IPS-NIHi11 (cell line): ENCODE measurements at places on chromosomes 1 and 21.

- no peak for DNase-seq
These were observed 62.9 kb upstream of the SIM2 start for GRCh38 chr21:36636016-36636415.

DNA sequence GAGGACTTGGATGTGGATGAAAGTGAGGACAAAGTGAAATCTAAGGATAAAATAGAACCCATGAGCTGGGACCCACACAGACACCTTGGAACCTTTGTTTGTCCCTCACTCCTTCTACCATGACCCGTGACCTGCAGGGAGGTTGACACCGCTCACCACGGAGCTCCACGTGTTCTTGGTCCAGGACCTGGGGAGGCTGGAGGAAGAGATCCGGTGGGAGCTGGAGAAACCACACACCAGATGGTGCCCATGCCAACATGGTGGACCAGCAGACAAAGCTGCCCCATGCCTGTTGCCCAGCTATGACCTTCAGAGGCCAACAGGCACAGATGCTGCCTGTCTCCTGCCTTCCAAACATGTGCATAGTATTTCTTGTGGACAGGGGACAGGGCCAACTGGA lies 721.9 kb downstream of the PTPRU start:
- DNase-seq, result no peak

- peak; percentile 74 for DNase-seq
These were observed 199.3 kb upstream of the ZC3H12A start for GRCh38 chr1:37274938-37275631.

- DNase-seq, result no peak
These were observed 199.3 kb downstream of the CAMTA1 start for GRCh38 chr1:6984536-6984935.

DNA sequence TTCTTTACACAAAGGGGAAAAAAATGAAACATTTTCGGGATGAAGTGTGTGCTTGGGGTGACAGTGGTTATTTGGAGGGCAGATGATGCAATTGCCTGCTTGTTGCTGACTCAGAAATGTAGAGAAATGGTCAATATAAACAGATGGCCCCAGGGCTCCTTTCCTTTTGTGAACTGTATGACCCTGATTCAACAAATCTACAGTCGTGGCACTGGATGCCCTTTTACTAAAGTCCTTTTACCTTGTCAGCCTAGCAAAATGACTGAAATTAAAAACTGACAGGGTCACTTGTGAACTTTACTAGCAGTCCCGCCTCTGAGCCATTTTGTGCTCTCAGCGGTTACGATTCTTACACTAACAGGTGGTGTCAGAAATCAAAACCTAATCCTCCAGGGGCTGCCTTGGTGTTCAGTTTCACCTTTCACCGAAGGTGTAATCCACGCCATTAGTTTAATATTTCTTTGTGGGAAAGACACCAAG lies 49.8 kb downstream of the GREM2 start:
- no peak for DNase-seq

DNA sequence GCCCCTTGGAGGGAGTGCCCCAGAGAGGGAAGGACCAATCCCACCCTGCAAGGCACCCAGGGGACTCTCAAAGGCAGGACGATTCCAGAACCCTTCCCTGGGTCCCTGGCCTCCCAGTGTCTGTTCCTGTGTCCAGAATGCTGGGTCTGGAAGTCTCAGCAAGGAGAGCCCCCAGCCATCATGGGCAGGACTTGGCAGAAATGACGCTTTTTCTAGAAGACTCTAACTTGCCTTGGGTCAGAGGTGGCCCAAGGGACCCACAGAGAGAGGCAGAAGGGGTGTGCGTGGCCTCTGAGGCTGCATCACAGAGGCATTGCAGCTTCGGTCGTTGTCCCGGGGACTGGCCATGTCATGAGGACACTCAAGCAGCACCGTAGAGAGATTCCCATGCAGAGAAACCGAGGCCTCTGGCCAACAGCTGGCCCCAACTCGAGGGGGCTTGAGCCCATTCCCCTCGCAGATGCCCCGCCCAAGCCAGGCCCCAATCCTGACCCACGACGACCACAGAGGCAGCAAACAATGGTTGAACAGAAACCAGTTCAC lies 57.8 kb downstream of the WNT9A start:
- DNase-seq, result no peak

DNA sequence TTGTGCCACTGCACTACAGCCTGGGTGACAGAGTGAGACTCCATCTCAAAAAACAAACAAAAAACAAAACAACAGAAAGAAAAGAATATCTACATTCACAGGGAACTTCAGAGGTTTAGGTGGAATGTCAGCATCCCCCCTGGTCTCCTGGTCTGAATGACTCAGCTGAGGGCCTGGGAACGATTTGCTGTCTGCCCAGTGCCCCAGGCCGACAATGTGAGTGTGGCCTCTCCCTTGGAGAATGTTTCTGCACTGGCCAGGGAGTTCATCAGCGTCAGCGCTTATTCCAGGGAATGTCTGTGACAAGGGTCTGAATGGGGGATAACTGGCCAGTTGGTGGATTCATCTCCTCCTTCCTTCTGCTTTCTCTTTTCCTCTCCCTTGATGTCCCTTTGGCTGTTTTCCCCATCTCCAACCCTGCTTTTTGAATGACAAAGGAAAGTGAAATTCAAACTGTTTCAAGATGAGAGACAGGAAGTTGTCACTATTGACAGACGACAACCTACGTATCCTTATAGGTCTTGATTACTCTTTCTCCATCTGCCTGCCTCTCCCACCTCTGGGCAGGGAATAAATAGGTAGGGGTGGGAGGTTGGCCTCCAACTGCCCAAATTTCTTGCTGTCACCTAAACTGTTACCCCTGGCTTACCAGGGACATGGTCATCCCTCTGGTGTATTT lies 213.1 kb downstream of the HHAT start:
- DNase-seq, result peak; percentile 23

- DNase-seq, result no peak
These were observed 21.8 kb upstream of the ADGRB2 start for GRCh38 chr1:31785947-31786290.

GRCh38 chr1:81068726-81069125 lies 732.0 kb upstream of the ADGRL2 start:
- DNase-seq, result no peak

DNA sequence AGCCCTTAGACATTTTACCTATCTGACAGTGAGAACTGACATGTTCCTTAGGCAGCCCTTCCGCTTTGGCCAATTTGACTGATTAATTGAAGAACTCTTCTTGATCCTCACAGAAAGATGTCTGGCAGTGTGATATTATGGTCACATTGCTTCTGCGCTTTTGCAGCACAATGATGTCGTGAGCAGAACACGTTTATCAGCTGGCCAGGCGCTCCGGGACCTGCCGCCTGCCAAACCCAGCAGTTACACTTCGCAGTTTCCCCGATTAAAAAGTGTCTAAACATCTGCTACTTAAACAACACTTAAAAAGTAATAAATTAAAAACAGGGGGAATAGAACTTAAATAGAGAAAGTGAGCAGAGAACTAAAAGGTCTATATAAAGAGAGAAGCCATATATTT lies 103.5 kb upstream of the ETS2 start:
- DNase-seq, result no peak

DNA sequence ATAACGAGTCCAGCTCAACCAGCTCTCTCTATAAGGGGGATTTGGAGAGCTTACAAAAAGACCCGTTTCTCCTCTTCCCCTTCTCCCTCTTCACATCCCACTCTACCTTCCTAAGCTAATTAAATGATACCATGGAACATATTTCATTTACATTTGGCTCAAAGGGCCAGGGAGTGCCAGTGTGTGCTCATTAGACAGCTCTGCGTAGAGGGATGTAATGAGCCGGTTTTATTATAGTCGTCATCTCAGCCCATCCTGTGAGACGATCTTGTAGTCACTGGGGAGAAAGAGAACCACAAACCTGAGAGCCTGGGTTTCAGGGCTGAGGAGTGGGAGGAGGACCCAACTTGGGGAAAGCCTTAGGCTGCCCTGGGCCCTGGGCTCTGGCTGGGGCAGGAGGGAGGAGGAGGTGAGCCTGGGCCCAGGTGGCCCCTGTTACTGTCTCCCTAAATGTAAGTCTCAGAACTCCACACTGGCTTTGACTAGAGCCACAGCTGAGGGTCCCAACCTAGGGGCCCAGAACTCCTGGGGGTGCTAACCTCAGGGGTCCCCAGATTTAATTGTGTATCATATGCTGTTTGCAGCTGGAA lies 354.6 kb downstream of the MATN1 start:
- DNase-seq, result no peak

GRCh38 chr21:41765420-41765821 lies 1.4 kb downstream of the RIPK4 start:
- no peak for DNase-seq

GRCh38 chr1:187648091-187648490 lies 819.3 kb downstream of the PLA2G4A start:
- no peak for DNase-seq

GRCh38 chr1:15489052-15489736 lies 13.3 kb downstream of the CELA2B start:
- DNase-seq, result no peak

DNA sequence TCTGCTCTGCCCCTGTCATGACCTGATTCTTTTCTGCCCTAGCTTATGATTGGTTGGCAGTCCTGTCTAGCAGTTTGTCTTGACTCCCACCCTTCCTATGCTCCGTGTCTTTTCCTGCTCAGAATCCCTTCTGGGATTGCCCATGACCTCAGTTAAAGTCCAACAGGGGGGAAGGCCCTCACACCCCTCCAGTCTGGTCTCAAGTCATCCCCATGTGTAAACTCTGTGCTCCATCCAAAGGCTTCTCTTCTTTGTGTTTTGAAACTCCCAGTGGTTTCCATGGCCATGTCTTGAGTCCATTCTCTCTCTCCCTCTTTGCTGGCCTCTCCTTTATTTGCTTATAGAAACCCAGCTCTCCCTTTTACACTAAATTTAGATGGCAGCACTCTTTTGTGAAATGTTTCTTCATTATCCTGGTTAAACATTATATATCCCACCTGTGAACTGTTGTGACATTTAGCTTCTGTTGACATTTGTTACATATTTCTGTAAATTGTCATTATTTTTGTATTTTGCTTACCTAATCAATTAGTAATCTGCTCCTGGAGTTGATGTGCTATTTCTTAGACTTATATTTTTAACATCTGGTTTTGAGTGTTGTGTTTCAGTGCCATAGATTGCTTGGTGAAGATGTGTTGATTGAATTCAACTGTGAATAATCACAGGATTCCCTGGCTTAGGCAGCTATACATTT lies 48.9 kb upstream of the GCLM start:
- no peak for DNase-seq

GRCh38 chr1:78668427-78668826 lies 18.8 kb downstream of the IFI44 start:
- DNase-seq, result no peak

DNA sequence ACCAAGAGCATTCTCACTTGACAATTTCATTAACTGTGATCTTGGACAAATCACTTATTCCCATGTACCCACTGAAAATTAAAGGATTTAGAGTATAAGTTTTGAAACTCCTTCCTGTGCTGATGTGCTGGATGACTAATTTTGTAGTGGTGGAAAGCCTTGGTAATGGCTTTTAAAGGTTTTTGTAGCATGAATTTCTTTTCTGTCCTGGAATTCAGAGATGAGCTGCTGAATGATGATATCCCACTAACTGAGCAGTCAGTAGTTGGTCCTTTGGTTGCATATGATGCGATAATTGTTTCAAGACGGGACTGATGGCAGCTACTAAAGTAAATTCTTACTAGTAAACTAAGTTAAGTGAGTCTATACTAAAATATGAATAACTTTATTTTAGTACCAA lies 5.2 kb downstream of the RPL5 start:
- DNase-seq, result no peak

GRCh38 chr1:96145492-96145891 lies 576.1 kb upstream of the PTBP2 start:
- no peak for DNase-seq

DNA sequence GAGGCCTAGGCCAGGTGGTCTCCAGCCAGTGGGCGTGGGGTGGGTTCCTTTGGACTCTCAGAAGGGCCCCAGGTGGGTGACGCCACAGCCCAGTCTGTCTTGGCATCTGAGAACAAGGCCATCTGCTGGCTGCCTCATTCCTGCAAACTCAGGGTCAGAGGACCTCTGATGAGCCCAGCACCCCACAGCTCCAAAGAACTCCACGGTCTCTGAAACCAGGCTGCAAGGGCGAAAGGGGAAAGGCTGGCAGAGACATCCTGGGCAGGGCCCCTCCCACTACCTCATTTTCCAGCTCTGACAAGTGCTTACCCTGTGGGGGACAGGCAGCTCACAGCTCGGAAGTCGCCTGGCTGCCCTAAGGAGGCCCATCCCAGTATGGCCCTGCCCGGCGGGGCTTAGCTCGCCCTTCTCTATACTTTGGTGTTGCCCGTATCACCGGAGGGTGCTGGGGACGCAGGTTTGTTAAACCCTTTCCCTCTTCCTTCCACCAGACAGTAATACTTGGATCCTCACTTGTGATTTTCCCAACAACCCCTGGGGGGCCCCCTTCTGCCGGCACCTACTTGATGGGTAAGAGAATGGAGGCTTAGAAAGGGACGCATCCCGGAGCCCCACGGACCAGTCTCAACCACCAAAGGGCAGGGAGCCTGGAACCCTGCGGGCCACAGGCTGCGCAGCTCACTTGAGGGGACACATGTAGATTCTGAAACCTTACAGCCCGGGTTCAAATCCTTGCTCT lies 10.9 kb upstream of the EDN2 start:
- peak; percentile 52 for DNase-seq

DNA sequence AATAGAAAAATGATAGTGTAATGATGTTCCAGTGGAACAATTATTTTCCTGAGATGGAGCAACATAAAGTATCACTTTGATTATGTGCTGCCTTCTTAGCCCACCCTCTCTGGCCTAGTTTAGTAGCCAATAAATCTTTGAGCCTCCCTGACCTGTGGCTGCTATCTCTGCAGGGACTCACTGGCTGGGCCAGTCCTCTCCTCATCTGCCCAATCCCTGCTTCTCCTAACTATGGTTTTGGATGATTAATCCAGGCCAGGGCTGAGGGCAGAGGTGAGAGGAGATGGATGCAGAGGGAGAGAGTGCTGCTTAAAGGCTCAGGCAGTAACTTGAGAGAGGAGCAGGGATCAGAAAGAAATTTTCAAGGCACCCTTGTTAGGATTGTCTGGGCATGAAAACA lies 89.0 kb upstream of the CD34 start:
- DNase-seq, result no peak

- peak; percentile 3 for DNase-seq
These were observed 684 bp downstream of the LTN1 start for GRCh38 chr21:28991861-28992525.

DNA sequence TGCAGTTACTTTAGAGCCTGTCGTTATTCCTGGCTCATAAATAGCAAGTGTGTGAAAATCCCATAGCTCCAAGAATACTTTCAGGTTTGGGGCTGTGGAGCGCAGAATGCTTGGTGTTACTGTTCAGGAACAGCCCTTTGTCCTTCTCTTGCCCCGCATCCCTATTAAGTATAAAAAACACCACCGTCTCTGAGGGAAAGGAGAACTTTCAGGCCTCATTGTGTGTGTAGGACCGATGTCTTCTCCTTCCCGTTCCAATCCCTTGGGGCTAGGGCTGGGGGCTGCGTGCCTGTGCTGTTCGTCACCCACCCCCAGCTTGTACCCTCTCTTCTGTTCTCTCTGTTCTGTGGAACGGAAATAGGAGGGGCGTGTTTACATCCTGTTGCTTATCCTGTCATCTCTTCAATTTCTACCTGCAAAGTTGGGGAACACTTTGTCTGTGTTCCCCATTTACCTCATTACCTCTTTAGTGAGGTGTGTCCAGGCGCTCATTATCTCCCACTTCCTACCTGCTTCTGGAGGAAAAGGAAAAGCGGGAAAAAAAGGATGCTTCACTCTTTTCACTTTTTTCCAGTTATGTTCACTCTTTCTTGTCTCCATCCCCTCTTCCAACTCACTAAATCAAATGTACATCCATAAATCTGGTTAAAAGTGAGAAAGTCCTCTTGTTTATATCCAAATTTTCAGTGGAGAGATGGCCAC lies 788 bp upstream of the TXNIP start:
- peak; percentile 42 for DNase-seq

- peak; percentile 19 for DNase-seq
These were observed 771 bp downstream of the PACC1 start for GRCh38 chr1:212413902-212414327.
